ENCODE measurements at places on chromosomes 6 and 20.

GRCh38 chr20:18705910-18706309 is 107.7 kb upstream of the SCP2D1 start:
- DNase-seq = no peak

GRCh38 chr6:138018297-138018696 is 88.9 kb downstream of the PERP start:
- no peak for DNase-seq

DNA sequence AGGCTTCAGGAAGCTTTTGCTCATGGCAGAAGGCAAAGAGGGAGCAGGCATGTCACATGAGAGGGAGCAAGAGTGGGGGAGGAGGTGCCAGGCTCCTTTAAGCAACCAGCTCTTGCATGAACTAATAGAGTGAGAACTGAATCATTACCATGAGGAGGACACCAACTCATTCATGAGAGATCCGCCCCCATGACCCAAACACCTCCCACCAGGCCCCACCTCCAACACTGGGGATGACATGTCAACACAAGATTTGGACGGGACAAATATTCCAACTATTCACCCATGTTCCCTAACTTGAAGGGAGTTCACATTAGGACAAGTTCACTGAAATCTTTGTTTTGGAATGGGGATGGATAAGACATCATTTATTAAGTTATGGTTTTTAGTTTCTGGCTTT is 155.2 kb upstream of the ESR1 start:
- no peak for DNase-seq

DNA sequence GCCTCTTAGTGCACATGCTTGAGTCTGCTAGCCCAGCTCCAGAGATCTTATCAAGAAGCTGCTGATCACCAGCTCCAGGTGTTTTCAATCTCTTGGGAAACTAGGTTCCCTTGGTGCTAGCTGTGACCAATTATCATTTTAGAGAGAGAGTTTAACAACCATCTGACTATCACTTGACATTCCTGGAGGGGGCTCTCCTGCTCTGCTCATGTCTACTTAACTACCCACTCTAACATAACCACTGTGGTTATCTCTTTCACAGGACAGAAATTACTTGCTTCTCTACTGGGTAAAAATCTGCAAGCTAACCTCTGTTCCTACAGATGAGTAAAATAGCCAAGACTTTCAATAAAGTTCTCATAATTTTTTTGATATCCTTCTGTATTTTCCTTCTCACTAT is 823.4 kb upstream of the GJE1 start:
- DNase-seq = no peak

DNA sequence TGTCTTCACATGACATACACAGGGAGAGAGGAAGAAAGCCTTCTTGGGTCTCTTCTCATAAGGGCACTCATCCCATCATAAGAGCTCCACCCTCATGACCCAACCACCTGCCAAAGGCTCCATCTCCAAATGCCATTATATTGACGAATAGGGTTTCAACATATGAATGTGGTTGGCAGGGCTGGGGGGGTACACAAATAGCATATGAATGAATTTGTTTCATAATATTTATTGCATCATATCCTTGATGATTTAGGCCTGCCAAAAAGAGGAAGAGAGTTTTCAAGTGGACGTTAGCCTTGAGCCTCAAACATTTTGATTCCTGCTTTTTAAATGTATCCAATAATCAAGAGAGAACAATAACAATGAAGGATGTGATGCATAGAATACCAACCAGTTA is 26.2 kb upstream of the OPRM1 start:
- no peak for DNase-seq

GRCh38 chr6:94414041-94414440 is 994.7 kb upstream of the EPHA7 start:
- DNase-seq = no peak

DNA sequence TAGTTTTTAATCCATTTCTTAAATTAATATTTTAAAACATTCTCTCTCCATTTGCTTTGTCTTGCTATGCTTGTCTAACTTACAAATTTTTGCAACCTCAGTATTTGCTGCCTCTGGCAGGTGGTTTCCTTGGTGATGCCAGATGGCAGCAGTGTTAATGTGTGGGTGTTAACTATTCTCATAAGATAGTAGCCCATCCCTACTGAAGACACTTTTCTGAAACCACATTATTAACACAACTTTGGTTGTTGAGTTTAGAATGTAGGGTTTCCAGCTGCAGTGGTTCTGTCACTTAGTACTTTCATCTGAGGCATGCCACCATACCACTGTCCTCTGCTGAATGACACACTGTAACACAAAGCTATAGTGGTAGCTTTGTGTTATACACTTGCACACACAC is 75.1 kb downstream of the MYO6 start:
- DNase-seq = no peak

GRCh38 chr6:75493400-75494064 is at the start of gene FILIP1:
Gene FILIP1, minus strand, starts transcription at chr6:75493800. Its CDS starts 78,828 bp downstream, at chr6:75414972.
- no peak for DNase-seq

- no peak for DNase-seq
These were observed 48.4 kb downstream of the LYRM2 start for GRCh38 chr6:89590133-89590532.

- peak; percentile 27 for DNase-seq
These were observed 31.5 kb upstream of the TGM2 start for GRCh38 chr20:38196592-38196991.

GRCh38 chr6:86756640-86757229 is 180.6 kb upstream of the HTR1E start:
- DNase-seq = no peak

GRCh38 chr20:59776626-59777330 is 156.7 kb downstream of the SYCP2 start:
- no peak for DNase-seq

GRCh38 chr20:58655328-58656107 is 4.4 kb downstream of the STX16 start:
- DNase-seq = no peak

GRCh38 chr6:32139590-32139989 is 9.5 kb upstream of the FKBPL start:
- DNase-seq = no peak

DNA sequence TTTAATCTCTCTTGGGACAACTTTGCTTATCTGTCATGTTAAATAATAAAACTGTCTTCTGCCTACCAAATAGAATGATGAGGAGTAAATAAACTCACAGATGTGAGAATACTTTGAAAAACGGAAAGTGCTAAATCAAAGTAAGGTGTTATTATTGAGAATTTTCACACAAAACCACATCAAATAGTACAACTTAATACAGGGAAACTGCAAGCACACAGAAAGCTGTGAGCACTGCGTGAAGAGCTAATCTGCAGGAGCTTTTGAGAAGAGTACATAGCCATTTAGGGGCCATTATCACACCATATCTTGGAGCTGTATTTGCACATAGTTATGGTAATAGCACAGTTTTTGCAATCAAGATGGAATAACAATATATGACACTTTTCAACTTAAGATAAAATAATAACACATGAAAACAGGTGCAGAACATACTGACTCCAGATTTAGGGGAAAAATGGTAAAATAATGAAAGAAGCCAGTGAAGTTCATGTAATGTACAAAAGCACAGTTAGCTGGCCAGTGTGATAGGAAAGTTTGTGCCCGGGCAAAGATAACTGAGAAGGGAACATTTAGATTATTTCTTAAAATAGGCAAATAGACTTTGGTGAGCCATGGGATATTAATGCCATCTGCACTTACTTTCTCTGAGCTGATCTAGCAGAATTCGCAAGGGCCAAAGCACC is 398.5 kb upstream of the PLCB4 start:
- DNase-seq = no peak

DNA sequence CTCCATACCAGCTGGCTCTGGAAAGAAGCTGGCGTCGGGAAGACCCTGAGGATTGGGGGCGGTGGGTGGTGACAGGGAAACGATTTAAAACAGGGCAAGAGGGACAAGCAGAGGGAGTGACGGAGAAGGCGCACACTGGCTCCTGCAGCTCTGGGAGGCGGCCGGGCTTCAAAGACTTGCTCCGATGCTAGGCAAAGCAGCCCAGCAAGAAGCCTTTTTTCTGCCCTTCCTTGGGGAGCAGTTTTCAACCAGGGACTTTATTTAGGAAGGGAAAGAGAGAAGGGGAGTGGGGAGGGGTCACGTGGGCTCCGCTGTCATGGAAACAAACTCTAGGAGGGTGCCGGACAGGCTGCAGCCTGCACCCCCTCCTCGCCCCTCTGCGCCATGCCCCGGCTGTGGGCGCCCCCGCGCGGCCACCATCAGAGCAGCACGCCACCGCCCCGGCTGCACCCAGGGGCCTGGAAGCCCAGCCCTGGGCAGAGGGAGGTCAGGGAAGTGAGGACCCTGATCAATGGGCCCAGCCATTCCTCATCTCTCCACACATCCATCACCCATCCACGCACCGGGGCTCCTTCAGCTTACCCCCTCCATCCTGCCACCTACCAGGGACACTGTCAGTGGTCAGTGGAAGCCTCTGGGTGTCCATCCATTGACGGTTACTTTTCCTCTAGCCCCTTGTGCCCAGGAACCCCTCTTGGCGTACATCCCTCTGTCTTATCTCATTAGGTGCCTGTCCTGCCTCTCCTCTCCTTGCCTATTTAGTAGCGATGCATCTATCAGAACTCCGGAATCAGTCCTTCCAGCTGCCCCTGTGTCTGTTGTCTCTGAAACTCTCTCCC is 66.6 kb upstream of the CCDC167 start:
- no peak for DNase-seq

DNA sequence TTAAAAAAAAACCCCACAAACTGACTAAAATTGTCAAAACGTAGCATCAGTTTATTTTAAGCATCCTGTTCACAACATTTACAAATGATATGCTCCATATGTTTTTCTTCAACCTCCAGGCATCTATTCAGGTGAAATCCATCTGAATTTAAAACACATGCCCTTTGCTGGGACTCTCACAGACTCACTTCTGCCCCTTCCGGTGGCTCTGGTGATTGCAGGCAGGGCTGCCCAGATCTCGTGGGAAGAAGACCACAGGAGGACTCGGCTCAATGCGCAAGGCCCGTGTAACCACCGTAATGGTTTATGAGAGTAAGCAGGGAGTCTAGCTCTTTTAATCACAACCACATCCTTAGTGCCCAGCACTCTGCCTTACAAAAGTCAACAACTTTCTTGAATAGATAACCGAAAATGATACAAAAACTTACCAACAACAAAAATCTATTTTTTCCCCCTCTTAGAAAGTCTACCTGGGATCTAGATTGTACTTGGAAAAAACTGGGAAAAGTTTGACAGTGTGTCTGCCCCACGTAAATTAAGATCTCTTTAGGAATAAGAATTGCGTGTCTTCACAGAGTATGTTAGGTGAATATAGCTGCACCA is 139.1 kb downstream of the KIF16B start:
- DNase-seq = peak; percentile 30

GRCh38 chr20:14644306-14645097 is 307.1 kb upstream of the FLRT3 start:
- no peak for DNase-seq

DNA sequence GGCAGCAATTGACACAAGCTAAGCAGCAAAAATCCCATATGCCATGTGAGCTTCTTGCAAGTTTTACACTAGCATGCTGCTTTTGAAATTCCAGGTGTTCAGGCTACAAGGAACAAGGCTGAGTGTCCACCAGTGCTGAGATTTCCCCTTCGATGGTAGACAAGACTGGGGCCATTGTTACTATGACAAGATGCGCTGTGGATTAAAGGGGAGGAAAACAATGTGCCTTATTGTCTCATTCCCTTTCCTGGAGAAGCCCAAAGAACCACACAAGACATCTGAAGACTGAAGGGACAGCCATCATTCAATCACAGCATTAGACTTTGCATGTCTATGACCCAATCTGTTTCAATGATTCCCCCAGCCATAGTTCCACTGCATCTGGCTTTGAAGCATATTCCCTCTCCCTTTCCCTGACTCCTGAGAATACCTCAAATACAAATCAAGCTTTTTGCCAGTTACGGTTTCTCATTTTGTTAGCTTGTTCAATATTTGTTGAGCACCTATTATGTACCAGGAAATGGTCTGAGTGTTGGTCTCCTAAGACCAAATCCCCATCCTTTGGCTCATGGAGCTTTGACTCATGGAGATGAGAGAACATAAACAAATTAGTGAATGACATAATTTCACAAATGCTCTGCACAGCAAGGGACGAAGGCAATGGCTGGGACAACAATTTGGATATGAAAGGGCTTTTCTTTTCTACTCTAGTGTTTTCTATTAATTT is 23.4 kb upstream of the SCGN start:
- no peak for DNase-seq

Data from omental fat pad (tissue), 4 donors.